ENCODE measurements at places on chromosomes 1 and 21.

DNA sequence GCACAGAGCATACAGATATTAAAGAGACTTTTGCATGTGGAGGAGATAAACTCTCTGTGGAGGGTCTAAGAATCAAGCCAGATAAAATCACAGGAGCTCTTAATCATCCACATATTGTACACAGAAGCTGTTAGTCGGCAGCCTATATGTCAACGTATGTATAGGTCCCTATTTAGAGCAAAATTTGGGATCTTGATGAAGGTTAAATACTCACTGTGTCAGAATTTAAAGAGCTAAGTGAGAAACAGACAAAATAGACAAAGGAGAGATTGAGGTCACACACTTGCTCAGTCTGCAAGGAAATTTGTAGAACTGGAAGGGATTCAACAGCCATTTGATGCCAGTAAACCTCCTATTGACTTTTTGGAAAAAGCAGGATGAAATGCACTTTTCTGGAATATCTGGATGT is 4.1 kb upstream of the IRF2BP2 start:
- no peak for DNase-seq

DNA sequence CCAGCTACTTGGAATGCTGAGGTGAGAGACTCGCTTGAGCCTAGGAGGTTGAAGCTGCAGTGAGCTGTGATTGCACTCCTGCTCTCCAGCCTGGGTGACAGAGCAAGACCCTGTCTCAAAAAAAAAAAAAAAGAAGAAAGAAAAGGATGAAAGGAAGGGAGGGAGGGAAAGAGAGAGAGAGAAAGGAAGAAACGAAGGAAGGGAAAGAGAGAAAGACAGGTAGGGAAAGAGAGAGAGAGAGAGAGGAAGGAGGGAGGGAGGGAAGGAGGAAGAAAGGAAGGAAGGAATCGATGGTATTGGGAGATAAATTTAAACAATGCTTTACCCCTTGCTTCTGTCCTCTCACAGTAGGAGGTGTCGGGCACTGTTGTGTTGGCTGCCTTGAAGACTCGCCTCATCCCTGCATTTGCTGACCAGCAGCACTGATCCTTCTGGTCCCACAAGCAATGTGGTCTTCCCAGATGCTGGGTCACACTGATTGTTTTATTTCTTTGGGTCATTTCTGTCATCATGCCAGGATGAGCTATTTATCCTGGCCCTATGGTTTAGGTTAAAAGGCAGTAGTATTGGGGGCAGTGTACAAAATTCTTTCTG is 30.9 kb downstream of the GPR137B start:
- no peak for DNase-seq

DNA sequence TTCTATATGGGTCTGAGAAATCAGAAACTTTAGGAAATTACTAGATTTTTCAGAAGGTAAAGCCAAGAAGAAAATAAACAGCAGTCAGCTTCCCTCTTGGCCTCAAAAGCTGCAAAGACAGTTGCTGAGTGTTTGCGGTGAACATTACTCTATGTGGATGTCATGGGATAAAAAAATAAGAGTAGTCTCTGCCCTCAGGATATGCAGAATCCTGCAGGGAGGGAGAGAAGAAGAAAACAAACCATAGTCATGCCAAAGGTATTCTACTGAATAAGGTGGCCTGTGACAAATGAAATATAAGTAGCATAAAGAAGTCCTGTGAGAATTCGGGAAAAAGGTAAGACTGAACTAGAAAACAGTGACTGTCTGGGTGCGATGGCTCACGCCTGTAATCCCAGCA is 19.0 kb downstream of the YARS1 start:
- DNase-seq, result no peak

DNA sequence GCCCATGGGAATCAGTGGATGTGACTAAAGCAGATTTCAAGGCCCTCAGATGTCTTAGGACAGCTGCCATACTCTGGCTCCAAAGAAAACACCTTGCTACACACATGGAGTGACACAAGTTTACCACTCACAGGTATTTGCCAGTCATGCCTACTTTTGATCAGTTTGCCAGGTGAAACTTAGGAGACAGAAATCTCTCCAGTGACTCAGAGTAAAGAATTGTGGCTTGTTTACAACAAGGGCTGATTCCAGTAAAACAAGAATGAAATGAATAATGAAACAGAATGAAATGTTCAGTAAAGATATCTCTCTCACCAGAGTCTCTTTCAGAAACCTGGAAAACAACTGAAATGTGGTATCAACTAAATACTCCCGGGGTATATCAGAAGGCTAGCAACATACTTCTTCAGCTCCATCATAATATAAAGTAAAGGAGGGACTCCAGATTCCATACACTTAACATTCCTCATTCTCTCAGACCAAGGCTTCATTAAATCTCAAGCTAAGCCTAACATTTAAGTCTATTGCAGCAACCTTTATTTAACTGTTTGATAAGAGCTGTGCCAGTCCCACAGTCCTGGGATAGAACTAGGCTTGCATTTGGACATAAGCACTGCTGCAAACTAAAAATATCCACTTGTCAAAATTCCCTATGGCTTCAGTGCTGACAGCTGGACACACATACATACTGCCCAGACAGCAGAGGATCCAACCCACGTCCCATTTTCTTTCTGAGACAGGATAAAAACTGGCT is 143.3 kb downstream of the SIPA1L2 start:
- DNase-seq, result no peak

- no peak for DNase-seq
Observed at GRCh38 chr1:110091381-110091780, 20.9 kb upstream of the UBL4B start.

GRCh38 chr1:54174106-54174505 is 21.3 kb upstream of the CDCP2 start:
- no peak for DNase-seq
